Caco-2 (cell line): ENCODE measurements at places on chromosomes 13 and 19. TPM values are rescaled to one million over a fixed set of nuclear protein-coding genes. Genes with fewer than 3 reads are reported as not detected.

DNA sequence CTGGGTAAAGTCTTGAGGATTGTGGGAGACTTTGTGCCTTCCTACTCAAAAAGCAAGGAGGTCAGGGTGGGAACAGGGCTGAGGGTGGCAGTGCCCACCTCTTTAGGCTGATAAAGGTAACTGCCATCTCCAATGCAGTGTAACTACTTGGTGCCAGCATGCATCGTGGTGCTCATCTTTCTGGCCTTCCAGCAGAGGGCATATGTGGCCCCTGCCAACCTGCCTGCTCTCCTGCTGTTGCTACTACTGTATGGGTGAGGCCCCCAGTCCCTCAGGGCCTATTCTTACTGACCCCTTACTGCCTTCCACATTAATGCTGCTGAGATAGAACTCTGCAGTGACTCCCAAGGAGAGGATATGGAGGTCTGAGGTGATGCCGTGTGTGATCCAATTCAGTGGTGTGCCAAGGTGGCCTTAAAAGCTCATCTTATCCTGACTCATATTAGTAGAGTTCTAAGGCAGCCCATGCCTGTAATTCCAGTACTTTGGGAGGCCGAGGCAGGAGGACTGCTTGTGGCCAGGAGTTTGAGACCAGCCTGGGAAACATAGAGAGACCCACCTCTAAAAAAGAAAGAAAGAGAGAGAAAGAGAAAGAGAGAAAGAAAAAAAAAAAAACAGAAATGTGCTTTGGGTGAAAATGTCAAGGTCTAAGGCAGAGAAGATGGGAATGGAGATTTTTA lies 9.7 kb upstream of the ARHGAP45 start:
- DNase-seq = no peak

DNA sequence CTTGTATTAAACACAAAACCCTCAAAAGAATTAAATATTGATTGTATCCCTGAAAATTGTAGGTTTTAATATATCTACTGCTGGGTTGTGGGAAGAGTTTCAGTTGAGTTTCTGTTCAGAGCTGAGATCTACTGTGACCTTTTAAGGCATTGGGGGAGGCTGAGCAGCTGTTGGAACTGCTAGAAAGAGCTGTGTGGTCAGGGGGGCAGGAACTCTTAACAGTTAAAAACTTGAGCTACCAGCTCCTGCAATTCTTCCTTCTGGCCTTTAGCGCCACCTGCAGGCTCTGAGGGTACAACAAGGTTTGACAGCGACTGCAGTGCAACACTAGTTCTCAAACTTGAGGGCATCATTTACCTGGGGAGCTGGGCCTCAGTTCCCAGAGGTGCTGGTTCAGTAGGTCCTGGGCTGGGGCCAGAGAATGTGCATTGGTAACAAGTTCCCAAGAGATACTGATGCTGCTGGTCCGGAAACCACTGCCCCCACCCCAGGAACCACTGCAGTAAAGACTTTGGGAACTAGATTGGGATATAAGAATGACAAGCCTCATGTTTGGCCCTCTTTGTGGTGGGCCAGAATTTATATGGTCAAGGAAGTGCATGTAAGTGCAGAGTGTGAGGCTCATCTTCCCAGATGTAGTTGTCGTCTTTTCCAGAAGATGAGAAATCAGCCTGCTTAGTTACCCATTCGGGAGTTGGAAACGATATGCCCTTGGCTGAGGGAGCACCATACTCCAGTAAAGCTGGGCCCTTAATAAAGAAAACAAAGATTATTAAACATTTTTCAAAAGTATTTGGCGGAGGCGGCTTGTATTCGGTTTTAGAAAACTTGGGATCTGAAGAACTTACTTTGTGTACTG lies 2.6 kb downstream of the RNASEH2B start:
- peak; percentile 89 for DNase-seq

DNA sequence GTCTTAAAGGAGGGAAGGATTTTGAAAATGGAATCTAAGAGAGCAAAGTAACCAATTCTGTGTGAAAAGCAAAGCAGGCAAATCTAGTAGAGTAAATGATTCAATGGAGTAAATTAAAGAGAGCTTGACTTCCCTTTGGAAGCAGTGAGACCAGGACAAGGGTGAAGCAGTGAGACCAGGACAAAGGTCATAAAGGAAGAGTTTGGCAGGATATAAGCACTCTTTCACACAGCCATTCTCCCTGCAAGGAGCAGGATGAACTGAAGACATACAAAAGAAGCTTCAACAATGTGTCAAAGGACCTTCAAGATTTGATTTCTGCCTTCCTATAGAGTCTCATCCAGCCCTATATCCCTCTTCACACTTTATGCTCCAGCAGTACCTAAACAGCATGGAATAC lies 123.8 kb downstream of the ENOX1 start:
- no peak for DNase-seq

DNA sequence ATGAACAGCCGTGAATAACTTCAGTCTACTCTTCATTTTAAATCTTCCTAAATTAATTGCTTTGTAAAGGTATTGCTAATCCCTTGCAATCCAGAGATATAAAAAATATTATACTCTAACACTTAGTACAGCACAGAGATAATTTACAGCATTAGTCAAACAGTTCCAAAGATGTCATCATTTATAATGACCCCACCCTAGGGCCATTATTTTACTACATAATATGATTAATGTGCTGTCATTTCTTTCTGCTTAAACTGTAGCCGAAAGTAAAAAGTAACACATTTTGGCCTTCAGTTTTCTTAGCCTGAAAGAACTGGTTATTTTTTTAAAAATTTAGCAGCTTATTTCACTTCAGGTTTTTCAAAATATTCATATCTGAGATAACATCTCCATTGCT lies 256.3 kb upstream of the RFC3 start:
- no peak for DNase-seq

Gene ZNF888
- total RNA-seq = 7.3 and 9.0 TPM in 2 replicates

GRCh38 chr13:102550507-102550906 lies 46.3 kb upstream of the TPP2 start:
- no peak for DNase-seq

Gene TLE6
- total RNA-seq = 1.4 and 1.9 TPM in 2 replicates

DNA sequence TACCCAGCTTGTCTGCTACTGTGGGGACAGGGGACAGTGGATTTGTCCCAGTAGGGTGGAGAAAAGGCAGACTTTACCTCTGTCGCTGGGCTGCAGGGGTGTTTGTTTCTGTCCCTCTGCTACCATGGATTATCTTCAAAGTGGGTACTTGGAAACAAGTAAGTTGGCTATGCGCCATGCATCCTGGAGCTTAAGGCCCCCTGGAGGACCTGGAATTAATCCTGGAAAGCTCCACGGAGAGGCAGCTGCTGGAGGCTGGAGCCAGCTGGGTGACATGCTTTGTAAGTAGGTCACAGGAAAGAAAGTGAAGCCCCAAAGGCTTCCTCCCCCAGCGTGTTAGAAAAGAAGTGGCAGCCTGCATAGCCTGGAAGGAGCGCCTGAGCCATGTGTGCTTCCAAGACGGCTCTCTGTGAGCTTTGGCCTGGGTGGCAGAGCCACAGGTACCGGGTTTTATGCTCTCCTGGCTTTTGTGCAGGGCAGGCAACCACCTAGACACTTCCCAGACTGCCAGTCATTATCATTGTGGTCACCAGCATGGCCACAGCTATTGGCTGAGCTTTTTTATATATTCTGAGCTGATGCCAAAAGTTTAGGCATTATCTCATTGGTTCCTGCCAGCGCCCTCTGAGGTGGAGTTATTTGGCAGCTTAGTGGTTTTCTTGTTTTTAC lies 9.5 kb downstream of the B3GLCT start:
- no peak for DNase-seq

Gene GPC6
- total RNA-seq = 0.07 and 0.16 TPM in 2 replicates

Gene CLDND2
- total RNA-seq = 1.6 TPM in 1 of 2 replicates, not detected in the other

DNA sequence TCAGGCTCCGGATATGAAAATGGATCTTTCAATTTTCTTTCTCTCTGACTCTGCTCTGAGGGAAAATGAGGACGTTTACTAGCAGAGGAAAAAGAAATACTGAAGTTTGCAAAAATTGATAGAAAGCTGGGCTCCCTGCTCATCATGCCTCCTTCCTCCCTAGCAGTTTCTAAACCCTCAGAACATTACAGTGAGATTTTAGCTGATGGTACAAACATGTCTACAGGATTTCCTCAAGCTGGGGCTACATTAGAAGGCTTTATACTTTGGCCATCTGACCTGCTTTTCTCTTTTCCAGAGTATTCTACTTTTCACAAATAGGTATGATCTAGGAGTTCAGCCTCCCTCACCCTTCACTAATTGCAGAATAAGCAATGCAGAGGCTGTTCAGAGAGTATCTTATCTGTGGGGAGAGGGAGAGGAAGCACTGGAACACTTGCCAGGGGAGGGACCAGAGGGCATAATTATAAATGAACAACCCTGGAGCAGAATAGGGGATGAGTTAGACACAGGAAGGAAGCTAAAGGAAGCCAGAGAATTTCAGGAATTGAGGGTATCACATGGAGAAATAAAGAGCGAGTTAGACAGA lies 30.0 kb downstream of the CEACAM1 start:
- no peak for DNase-seq

Gene PPP6R1
- 113 and 118 TPM in 2 replicates for total RNA-seq

GRCh38 chr13:102198418-102199311 lies 203.2 kb downstream of the FGF14 start:
- DNase-seq = no peak

- DNase-seq = no peak
Observed at GRCh38 chr13:102128216-102128810, 273.5 kb downstream of the FGF14 start.

DNA sequence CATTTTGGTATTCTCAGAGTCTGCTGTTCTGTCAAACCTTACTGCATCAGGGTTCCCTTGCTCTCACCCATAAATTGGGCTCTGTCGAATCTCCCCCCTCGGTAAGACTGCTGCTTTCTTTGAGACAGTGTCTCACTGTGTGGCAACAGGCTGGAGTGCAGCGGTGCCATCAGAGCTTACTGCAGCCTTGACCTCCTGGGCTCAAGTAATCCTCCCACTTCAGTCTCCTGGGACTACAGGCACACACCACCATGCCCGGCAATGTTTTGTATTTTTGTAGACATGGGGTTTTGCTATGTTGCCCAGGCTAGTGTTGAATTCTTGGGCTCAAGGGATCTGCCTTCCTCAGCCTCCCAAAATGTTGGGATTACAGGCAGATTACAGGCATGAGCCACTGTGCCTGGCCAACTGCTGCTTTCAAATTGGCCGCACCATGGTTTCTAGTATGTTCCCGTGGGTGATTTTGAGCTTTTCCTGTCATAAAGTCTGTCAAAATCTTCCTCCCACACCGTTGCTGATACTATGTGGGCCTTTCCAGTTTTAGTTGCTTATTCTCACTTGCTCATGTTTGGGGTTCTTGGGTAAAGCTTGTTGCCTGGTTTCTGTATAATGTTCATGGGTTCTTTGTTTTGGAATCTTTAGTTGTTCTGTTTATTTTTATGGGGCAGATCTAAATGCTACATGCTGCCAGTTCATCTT lies 10.6 kb downstream of the RFC3 start:
- DNase-seq = no peak

GRCh38 chr13:73230716-73231115 lies 171.9 kb downstream of the KLF5 start:
- no peak for DNase-seq

- no peak for DNase-seq
Observed at GRCh38 chr13:72820898-72821279, 39.0 kb downstream of the PIBF1 start.

DNA sequence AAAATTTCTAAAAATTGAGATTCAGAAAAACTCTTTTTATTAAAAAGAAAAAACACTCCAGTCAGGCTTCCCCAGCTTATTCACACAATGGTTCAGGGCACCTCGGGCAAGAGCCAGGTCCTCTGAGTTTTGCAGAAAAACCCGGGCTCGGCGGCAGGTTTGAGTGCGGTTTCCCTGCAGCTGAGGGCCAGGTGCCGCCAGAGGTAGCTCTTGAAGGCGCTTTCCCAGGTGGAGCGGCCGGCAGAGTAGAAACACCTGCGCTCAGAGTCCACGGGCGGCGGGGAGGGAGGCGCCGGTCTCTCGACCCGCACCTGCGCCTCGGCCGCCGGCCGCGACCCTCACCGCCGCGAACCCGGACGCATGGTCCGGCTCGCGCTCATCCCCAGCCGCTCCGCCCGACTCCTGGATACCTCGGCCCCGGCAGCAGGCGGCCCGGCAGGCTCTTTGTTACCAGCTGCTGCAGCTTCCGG lies 444 bp downstream of the PROSER1 start:
- DNase-seq = no peak

Gene WDR87
- not detected in 2 replicates for total RNA-seq

DNA sequence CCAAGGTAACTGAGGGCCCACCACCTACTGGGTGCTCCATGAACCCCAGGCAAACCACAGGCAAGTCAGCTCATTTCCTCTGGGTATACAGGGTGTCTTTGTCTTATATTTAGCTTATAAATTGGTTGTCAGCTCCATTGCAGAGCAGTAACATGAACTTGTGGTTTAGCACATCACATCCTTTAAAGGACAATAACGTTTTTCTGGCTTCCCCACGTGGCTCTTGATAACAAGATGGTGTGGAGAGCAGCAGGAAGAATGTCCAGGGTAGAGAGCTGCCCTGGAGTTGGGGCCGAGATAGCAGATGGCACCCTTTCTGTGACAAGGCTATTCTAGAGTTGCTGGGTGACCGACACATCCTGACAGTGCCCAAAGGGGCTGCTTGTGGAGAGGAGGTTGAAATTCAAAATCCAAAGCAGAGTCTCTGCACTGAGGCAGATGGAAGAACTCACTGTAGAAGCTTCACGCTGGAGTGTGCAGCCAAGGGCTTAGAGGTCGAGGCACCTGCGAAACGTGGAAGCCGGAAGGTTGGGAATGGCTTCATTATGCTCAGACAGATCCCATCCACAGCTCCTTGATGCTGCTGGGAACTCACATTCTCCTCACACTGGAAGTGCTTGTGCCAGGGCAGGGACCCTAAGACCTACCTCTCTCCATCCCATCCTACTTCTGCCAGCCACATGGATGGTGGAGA lies 133.0 kb upstream of the FRY start:
- no peak for DNase-seq

DNA sequence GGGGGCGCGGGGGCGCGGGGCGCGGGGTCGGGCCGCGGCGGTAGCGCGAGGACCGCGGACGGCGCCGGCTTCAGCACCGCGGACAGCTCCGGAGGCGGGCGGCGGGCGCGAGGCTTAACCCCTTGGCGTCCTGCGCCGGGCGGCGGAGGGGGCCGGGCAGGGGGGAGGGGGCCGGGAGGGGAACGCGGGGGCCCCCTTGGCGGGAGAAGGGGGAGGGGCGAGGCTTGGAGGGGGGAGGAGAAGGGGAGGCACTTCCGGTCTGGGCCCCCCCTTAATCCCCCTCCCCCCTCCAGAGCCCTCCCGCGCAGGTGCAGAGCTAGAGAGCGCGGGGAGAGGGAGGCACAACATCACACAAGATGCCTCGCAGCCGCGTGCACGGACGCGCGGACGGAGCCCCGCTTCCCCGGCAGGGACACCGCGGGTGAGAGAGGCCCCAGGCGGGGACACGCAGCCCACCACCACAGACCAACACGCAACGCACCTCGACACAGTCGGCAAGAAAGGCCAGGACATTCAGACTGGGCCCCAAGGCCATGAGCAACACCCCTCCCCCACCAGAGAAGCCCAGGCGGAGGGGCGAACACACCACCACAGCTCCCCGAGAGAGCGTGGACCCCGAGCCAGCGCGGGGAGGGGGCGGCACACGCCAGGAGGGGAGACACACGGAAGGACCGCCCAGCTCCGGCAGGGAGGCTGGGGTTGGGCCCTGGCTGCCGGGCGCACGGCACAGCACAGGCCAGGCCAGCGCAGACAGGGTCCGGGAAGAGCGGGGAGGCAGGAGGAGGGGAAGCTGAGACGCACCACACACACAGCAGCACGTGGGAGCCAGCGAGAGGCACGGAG lies 24.1 kb downstream of the SHANK1 start:
- peak; percentile 49 for DNase-seq
